ENCODE measurements at places on chromosomes 2 and 18. TPM values are rescaled to one million over a fixed set of nuclear protein-coding genes. Genes with fewer than 3 reads are reported as not detected.
A peak's percentile ranks its signal among the peaks of the same experiment; 100 is the strongest.

DNA sequence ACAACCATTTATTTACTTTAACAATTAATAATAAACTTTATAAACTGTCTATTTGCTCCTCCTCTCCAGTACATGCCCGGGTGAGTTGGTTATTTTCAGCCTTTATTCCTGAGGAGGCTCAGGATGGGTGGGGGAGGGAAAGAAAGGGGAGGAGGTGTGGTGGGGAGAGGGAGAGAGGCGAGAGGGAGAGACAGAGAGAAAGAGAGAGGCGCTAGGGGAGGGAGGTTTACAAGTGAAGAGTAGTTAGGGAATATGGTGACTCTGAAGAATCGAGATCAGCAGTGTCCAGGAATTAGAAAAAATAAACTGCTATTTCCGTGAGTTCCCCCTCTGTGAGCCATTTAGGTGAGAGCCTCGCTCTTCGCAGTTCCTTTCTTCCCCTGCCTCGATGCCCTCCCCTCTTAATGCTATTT, 138.9 kb downstream of the MEIS1 start:
- peak overlapping the region; percentile 22 for H3K4me3 ChIP-seq
- H3K27ac ChIP-seq: peak overlapping the region; percentile 34
- no peak for DNase-seq
- peaks cover 42% of the 10 kb centered on the region for H3K4me1 ChIP-seq
- peaks cover 8% of the 10 kb centered on the region for H3K36me3 ChIP-seq

SPATA3 gene
- not detected for total RNA-seq

DNA sequence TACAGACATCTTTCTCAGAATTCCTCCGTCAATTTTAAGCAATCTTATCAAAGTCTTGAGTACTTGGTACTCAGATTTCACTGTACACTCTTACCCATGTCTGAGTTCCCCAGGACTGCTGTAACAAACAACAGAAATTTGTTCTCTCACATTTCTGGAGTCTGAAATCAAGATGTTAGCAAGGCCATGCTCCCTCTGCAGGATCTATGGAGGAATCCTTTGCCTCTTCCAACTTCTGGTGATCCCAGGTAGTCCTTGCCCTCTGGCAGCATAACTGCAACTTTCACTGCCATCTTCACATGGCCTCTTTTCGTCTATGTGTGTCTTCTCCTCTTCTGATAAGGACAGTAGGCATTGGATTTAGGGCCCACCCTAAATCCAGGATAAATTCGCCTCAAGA, 17.1 kb upstream of the CACNB4 start:
- peaks cover 5% of the 10 kb centered on the region for H3K36me3 ChIP-seq
- DNase-seq: no peak
- no peak overlapping the region for H3K27ac ChIP-seq
- H3K4me3 ChIP-seq: no peak overlapping the region
- no peaks in the 10 kb centered on the region for H3K4me1 ChIP-seq

DNA sequence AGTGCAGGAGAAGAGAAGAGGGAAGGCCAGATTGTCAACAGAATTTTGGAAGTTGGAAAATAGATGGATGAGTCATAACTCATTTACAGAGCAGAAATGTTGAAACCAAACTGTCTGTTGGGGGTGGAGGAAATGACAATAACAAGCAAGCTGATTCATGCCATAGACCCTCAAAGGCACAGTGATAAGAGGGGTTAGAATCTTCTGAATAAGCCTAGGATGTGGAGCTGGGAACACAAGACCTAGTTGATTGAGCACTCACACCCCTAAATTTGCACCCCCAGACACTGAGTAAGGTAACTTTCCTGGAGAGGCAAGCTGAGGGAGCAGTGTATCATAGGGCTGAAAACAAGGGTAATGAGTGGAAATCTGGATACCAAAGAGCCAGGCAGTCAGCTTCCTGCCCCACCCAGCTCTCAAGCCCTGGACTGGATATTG, 141.4 kb downstream of the SCG2 start:
- H3K27me3 ChIP-seq: no peaks in the 10 kb centered on the region
- H3K36me3 ChIP-seq: no peaks in the 10 kb centered on the region
- H3K4me1 ChIP-seq: no peaks in the 10 kb centered on the region
- no peak overlapping the region for H3K4me3 ChIP-seq

ARHGEF4 gene
- 2.8 TPM for total RNA-seq

DNA sequence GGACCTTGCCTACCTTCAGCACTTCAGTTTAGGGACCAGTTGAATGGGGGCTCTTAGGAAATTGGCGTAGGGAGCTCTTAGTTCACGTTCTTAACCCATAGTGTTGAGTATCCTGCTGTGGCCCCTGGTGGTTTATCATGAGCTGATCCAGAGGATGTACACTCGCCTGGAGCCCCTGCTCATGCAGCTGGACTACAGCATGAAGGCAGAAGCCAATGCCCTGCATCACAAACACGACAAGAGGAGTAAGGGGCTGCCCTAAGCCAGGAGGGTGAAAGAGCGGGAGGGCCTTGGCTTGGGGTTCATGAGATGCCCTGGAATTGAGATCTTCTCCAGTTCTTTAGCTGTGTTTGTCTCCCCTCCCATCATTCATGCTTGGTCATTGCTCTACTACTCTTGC, 2.9 kb downstream of the RETREG2 start:
- no peak overlapping the region for H3K27ac ChIP-seq
- no peak overlapping the region for H3K4me3 ChIP-seq
- H3K36me3 ChIP-seq: peaks cover 44% of the 10 kb centered on the region
- DNase-seq: no peak
- peaks cover 9% of the 10 kb centered on the region for H3K4me1 ChIP-seq
- H3K27me3 ChIP-seq: no peaks in the 10 kb centered on the region

DNA sequence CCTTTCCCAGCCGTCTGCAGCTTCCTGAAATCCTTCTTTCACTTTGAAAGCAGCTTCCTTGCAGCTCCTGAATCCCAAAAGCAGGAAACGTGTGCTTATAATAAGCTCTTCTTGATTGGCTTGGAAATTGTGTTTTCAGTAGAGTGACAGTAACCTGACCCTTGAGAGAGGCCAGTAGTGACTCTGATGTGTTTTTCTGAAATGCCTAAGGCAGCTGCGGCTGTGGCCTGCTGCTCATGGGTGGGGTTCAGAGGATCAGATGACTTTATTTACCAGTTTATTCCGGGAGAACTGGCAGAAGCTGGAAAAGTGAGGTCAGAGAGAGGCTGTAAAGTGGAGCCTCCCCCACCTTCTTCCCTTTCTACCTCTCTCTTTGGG, 31.9 kb upstream of the RPIA start:
- no peak overlapping the region for H3K27ac ChIP-seq
- H3K4me1 ChIP-seq: peaks cover 24% of the 10 kb centered on the region
- no peak for DNase-seq
- H3K4me3 ChIP-seq: peak overlapping the region; percentile 30

COL3A1 gene
- total RNA-seq: 734 TPM

GRCh38 chr2:41483982-41484857, 563.6 kb upstream of the PKDCC start:
- no peaks in the 10 kb centered on the region for H3K36me3 ChIP-seq
- H3K27ac ChIP-seq: no peak overlapping the region
- H3K4me1 ChIP-seq: peaks cover 18% of the 10 kb centered on the region

LRRC30 gene
- not detected for total RNA-seq

FSIP2 gene
- total RNA-seq: 1.2 TPM

GRCh38 chr18:68489013-68489792, 225.7 kb downstream of the TMX3 start:
- H3K4me3 ChIP-seq: no peak overlapping the region
- H3K27me3 ChIP-seq: no peaks in the 10 kb centered on the region
- no peaks in the 10 kb centered on the region for H3K36me3 ChIP-seq
- no peak for DNase-seq
- H3K4me1 ChIP-seq: no peaks in the 10 kb centered on the region
